ENCODE measurements at places on chromosomes 12 and 14. TPM values are rescaled to one million over a fixed set of nuclear protein-coding genes. Genes with fewer than 3 reads are reported as not detected.

DNA sequence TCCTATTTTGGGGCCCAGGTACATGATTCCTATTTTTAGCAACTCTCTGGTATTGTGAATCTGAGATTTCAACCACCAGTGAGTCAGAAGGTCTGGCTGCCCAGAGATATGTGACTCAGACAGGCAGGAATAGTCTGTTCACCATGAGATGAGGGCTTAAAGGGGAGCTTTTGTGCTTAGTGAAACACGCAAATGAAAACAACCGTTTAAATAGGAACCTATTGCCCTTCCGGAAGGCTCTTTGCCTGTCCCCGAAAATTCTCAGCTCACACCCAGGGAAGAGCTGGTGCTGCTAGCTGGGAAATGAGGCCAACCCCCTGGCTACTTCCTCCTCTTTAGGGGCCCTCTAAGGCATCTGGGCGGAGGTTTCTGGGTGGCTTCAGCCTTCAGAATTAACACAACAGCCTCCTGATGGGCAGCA, 283.6 kb downstream of the CACNA1C start:
- DNase-seq = peak; percentile 85

DNA sequence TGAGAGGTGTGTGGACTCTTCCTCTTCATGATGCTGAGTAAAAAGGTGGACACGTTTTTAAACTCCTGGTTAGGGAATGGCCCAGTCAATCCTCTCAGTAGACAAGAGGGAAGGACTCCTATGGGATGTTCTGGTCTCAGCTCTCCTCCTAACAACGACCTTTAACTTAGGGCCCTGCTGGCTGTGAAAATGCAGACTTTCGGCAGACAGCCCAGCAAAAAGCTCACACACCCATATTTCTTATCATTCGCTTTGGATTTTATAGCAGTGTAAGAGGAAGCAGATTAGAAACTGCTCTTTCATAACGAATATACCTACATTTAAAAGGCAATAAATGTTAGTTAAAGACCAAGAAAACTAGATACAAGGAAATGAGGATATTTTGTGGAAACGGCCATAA, 18.0 kb upstream of the YARS2 start:
- DNase-seq = no peak

DNA sequence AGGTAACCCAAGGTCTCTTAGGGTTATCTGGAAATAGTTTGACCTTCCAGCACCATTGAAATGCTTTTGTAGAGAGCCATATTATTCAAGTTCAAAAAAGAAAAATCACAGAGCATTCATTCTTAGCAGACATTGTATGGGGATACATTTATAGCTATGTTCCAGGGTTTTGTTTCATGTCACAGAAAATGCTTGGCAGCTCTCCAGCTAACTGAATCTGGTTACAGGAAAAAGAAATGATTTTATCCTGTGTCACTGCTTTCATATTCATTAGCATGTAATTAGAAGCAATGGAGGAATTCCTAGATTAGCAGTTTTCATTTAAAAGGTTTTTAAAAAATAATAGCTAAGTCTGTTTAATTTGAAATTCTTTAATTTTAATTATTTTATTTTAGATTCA, 78.9 kb downstream of the SNAPC1 start:
- DNase-seq = no peak

DNA sequence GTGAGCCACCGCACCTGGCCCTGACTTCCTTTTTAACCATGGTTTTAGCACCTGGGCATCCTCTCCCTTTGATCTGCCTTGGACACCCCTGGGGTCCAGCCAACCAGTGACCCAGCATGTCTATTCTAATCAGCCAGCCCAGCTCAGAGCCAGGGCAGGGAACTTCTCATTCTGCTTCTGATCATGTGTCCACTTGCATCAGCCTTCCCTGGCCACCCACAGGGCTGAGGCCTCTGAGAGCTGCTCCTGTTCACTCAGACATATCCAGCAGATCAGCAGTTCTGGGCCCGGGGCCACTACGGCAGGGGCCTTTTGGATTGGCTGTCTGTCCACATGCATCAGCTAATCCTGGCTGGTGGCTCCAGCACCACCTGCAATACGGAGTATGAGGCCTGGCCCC, 117.9 kb upstream of the MAP1LC3B2 start:
- DNase-seq = no peak

DNA sequence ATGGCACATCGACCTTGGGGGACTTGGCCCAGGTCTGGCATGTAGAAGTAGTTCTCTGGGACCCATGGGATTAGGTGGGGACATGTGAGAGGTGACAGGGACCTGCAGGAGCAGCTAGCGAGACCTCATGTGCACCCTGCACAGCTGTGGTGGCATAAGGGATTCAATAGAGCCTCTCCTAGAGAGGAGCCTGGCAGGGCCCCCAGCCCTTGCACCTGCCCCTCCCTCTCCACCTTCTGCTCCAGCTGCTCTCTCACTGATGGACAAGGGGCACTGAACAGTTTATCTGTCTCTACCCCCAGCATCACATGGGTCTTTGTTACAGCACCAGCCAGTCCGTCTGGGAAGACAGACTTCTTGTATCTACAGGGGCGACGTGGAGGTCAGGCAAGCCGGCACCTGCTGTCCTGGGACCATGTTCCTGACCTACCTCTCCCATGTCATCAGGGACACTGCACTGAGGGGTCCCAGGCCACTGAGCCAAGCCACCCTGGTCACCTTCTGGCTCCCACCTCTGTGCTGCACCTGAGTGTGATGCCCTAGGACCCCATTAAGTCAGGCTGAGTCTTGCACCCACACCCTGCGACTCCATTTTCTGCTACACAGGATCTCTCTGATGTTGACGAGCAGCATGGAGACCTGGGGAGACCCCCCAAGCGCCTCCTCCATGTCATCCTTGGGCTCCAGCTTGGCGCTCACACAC, 32.6 kb downstream of the DDX11 start:
- no peak for DNase-seq

DNA sequence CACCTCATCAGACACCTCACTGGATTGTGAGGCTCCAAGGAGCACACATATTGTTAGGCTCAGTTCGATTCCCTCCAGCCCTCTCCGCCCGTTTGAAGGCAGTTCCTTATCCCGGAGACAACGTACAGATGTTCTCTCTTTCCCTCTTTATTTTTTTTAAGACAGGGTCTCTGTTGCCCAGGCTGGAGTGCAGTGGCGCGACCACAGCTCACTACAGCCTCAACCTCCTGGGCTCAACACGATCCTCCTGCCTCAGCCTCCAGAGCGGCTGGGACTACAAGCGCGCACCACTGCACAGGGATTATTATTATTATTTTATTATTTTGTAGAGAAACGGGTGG, 718 bp upstream of the TROAP start:
- DNase-seq = no peak

- no peak for DNase-seq
Observed at GRCh38 chr12:22787557-22787956, 162.6 kb downstream of the ETNK1 start.

GRCh38 chr12:8689681-8690080, 8.1 kb upstream of the RIMKLB start:
- DNase-seq = no peak

DNA sequence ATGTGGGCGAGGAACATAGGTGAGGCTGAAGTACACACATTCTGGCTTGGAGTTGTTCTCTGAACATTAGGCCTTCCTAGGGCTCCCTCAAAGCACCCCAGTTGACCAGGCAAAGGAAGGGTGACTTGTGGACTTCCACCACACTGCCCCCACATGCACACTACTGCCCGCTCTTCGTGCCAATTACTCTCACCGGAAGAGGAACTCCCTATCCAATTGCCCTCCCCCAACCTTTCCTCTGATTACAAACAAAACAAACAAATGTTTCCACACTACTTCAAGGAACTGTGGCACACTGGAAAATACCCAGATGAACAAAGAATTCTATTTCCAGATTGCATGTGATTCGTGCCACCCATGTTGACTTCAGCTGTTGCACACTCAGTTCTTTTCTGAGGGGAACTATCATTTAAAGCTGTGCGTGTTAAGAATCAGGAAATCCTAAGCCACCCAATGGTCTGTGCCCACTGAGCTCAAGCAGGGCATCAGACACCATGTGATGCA, 139.3 kb downstream of the SSPN start:
- DNase-seq = no peak

- DNase-seq = peak; percentile 8
Observed at GRCh38 chr12:74337951-74338350, 199.7 kb upstream of the ATXN7L3B start.

DNA sequence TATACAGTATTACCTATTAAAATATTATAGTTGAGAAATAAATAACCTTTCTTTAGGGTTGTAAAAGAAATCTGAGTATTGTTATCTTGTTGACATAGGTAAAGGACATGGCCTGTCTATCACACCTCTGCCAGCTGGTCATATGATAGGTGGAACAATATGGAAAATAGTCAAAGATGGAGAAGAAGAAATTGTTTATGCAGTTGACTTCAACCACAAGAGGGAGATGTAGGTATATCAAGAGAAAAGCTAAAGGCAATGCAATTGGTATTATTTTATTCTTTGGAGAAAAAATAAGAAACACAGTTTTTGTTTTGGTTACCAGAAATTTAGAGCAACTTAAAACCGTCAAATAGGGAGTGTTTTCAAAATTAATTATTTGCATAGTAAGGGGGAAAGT, 13.5 kb downstream of the CPSF2 start:
- DNase-seq = no peak

The TOMM20L gene
- not detected for polyA plus RNA-seq

DNA sequence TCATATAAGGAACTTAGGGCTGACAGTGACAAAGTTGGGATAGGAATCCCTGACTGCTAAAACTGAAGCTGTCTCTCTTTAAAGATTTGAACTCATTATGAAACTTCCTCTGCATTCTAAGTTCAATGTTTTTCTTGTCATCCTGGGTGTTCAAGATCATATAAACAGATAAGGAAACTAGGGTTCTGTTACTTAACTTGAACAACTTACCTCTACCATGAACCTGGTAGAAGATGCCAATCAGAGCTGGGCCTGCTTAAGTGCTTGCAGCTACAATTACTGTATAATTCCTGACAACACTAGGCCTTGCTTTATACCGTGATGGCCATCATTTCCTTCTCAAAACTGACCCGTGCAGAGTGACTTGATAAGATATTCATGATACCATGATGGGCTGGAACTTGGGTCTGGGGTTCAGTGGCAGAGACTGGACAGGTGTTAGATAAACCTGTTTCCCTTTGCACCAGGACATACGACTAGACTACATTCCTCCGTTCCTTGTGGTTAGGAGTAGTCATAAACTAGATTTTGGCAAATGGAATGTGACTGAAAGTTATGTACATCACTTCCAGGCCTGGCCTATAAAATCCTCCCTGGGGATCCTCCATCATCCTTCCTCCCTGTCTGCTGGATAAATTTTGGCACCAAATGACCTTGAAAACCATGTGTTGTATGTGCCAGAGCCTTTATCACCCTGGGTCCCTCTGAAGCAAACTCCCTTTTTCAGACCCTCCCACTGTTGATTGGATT, 172.2 kb upstream of the PRICKLE1 start:
- DNase-seq = no peak

- DNase-seq = no peak
Observed at GRCh38 chr12:132117558-132117875, 26.6 kb downstream of the DDX51 start.

- DNase-seq = no peak
Observed at GRCh38 chr12:105567061-105567460, 236.6 kb downstream of the C12orf75 start.

The LHX5 gene
- polyA plus RNA-seq = not detected

The KCNC2 gene
- polyA plus RNA-seq = not detected

The DDX23 gene
- 57.4 TPM for polyA plus RNA-seq

- DNase-seq = no peak
Observed at GRCh38 chr14:24846261-24846660, 203.7 kb downstream of the STXBP6 start.

DNA sequence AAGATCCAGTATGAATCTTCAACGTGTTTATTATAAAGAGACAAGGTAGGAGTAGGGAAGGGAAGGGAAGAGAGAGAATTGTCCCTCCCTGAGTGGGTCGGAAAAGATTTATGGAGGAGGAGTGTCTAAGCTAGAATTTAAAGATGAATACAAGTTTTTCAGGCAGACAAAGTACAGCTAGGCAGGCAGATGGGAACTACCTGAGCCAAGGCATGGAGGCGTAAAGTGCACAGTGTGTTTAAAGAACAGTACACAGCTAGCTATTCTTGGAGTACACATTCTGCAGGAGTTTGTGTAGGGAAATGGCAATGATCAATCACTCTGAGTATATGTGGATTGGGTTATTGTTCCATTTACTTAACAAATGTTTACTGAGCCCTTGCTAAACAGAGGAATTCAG, 20.1 kb downstream of the PLEKHG7 start:
- no peak for DNase-seq

- DNase-seq = no peak
Observed at GRCh38 chr14:77151918-77152588, 10.5 kb upstream of the ZDHHC22 start.

GRCh38 chr12:51984657-51985056, 22.1 kb upstream of the TAMALIN start:
- no peak for DNase-seq

The SENP1 gene
- 23.4 TPM for polyA plus RNA-seq

GRCh38 chr12:50103767-50104321, at the start of gene GPD1:
Gene GPD1, plus strand, starts transcription at chr12:50104008. Its CDS starts 43 bp downstream, at chr12:50104051.
- no peak for DNase-seq

DNA sequence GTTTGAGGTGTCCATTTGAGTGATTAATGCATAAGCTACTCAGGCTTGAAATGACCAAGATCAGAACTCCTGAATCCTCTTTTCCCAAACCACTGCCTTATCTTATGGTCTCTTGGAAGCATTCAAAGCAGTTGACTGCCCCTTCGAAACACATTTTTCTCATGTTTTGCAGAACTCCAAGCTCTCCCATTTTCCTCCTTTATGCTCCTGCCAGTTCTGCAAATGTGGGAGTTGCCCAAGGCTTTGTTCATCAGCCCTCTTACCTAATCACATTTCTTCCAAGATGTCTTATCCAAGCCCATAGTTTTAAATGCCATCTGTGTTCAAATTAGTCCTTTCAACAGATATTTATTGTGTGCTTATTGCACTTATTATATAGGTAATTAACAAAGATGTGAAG, 1.8 kb upstream of the DNAAF2 start:
- no peak for DNase-seq

GRCh38 chr14:74647678-74648461, 35.8 kb upstream of the LTBP2 start:
- no peak for DNase-seq

GRCh38 chr12:7162691-7163114, 26.8 kb upstream of the PEX5 start:
- DNase-seq = no peak

The MIP gene
- polyA plus RNA-seq = not detected

GRCh38 chr12:65465766-65466547, 187.5 kb downstream of the MSRB3 start:
- no peak for DNase-seq

The NUAK1 gene
- polyA plus RNA-seq = 6.5 TPM

GRCh38 chr12:99436584-99436983, 211.0 kb upstream of the GARIN6 start:
- DNase-seq = no peak

DNA sequence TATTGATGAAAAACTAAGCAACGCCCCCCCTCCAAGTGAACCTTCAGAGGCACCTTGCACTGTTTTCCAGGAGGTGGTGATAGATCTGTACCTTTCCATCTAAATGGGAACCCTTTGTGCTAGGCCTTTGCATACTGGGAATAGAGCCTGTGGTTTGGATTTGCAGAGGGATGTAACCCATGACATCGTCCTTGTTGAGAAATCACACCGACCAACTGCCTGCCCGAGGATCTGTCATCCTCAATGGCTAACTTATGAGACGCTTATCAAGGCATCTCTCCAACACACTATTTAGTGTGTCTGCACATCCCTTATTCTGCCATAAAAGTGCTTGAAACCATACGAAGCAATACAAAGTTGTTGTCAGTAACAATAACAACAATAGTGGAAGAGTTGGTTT, 22.9 kb downstream of the NTN4 start:
- no peak for DNase-seq

Measured in AG04450 (cell line).